ENCODE measurements at places on chromosomes 1 and 21. TPM values are rescaled to one million over a fixed set of nuclear protein-coding genes. Genes with fewer than 3 reads are reported as not detected.
A peak's percentile ranks its signal among the peaks of the same experiment; 100 is the strongest.

ASAP3 gene
- total RNA-seq = 37.4 TPM

- DNase-seq = no peak
- H3K4me1 ChIP-seq = no peaks in the 10 kb centered on the region
- no peaks in the 10 kb centered on the region for H3K27me3 ChIP-seq
- no peaks in the 10 kb centered on the region for H3K36me3 ChIP-seq
- no peak overlapping the region for H3K27ac ChIP-seq
These were observed 42.7 kb upstream of the LIN9 start for GRCh38 chr1:226351709-226352108.

IL22RA1 gene
- total RNA-seq = 103 TPM

CTH gene
- total RNA-seq = 3.3 TPM

DNA sequence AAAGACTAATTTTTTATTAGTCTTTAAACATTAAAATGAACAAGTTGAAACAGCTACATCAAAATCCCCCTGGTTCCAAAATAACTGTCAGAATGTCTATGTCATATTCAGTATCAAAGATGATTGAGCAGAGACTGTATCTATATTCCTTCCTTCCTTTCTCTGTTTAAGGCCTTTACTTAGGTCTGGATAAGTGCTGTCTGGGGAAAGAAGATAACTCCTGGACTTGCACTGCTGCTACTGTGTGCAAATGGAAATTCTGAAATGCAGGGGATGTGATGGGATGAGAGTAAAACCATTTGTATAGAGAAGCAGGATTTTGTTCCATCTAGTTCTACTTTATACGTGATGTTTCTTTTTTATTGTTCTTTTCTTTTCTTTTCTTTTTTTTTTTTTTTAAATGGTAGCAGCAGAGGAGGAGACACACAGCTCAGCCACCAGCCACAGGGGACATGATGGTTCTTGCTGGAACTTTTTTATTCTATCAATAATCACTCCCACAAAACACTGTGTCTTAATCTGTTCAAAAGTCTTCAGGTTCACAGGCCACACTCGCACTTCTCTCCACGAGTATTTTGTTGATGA, 33.6 kb upstream of the FOXE3 start:
- H3K4me1 ChIP-seq = no peaks in the 10 kb centered on the region
- no peak overlapping the region for H3K27ac ChIP-seq
- H3K4me3 ChIP-seq = no peak overlapping the region
- H3K36me3 ChIP-seq = peaks cover 27% of the 10 kb centered on the region
- DNase-seq = no peak

NTMT2 gene
- not detected for total RNA-seq

DNA sequence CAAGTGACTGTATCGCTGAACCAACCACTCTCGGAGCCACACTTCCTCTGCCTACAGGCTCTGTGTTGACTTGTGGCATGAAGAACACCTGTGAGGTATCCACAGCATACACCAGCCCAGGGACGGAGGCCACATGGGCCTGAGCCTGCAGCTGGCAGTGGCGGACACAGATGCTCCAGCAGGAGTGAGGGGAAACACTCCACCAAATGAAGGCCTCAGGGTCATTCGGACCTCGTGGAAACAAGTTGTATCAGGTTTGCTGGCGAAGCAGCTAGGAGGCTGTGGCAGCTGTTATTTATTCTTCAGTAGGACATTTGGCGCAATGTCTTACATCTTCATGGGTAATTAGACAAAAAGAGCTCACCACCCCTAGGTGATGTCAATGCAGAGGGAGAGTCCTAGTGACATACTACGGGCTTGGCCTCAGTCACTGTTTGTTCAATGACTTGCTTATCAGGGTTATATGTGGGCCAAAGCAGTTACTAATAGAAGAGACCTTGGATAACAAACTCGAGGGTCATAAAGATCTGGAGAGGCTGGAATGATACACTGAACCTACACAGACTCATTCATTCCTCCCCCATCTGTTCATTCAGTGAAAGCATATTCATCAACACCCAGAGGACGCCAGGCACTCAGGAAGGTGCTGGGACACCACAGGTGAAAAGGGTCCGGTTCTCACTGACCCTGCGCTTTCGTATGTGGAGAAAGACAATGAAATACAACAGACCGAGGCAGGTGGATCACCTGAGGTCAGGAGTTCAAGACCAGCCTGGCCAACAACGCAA, 11.6 kb upstream of the ETS2 start:
- H3K36me3 ChIP-seq = no peaks in the 10 kb centered on the region
- no peaks in the 10 kb centered on the region for H3K27me3 ChIP-seq
- DNase-seq = no peak
- H3K4me3 ChIP-seq = no peak overlapping the region
- H3K4me1 ChIP-seq = peaks cover 8% of the 10 kb centered on the region

DNA sequence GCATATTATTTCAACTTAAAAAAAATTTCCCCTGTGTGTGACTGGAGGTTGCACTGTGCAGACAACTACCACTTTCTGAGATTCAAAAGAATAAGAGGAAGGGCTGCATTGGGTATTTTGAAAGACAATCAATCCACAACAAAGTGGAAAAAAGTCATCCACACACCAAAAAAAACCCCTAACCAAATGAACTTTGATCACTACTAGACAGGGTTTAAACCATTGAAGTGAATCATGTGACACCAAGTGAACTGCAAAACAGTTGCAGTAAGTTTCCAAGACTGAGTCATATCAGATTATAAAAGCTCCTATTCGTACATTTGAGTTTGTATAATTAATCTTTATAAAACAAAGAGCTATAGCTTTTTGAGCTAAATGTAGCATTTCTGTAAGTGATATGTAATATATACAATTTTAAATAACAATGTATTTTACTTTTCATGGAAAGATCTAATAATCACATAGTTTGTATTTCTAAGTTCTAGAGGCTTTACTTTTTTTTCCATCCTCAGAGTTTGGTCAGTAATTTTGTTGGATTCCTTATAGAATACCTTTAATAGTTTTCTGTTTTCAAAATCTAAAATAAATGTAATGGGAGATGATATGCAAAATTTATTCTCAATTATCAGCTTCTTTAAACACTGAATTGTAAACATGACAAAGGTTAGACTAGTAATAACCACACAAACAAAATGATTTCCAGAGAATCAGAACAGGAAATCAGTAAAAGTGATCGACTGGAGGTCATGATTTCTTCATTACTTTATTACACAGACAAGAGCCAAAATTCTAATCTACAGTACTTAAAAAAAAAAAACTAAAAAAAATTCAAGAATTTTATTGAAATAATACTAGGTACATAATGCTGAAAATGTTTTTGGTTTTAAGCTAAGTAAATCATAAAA, 50.5 kb upstream of the GFI1 start:
- peaks cover 9% of the 10 kb centered on the region for H3K4me1 ChIP-seq
- no peak for DNase-seq
- H3K4me3 ChIP-seq = no peak overlapping the region
- H3K27ac ChIP-seq = no peak overlapping the region

NVL gene
- 13.6 TPM for total RNA-seq

- DNase-seq = no peak
- H3K27ac ChIP-seq = no peak overlapping the region
These were observed 208.8 kb downstream of the GIPC2 start for GRCh38 chr1:78254517-78254916.

- no peaks in the 10 kb centered on the region for H3K27me3 ChIP-seq
- H3K36me3 ChIP-seq = no peaks in the 10 kb centered on the region
- H3K4me1 ChIP-seq = no peaks in the 10 kb centered on the region
- H3K27ac ChIP-seq = no peak overlapping the region
- DNase-seq = no peak
- no peak overlapping the region for H3K4me3 ChIP-seq
These were observed 92.4 kb downstream of the PRDM2 start for GRCh38 chr1:13792419-13792818.

DNA sequence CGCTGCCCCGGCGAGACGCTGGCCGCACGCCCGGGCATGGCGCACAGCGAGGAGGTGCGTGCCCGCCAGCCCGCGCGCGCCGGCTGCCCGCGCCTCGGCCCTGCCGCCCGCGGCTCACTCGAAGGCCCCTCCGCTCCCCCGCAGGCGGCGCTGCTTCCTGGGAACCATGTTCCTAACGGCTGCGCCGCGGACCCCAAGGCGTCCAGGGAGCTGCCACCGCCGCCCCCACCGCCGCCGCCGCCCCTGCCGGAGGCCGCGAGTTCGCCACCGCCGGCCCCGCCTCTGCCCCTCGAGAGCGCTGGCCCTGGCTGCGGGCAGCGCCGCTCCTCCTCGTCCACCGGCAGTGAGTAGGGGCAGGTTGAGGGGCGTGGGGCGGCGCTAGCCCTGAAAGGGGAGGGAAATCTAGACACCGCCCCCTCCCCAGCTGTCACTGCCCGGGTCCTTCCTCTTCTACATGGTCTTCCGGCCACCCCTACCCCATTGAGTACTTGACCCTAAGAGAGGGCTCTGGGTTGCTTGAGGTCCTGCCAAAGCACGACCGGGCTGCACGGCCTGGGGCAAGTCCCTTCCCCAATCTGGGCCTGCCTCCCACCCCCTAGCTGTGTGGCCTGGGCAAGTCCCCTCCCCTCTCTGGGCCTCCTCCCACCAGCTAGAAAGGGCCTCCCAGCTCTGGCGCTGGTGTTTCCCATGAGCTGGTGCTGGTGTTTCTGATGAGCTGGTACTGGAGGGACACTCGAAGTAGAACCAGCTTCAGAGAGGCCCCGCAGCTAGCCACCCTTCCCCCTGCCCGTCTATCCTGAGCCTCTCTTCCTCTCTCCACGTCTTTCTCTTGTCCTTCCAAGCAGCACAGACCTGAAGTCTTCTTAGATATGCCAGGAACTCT, 17.0 kb downstream of the TNFRSF25 start:
- no peak overlapping the region for H3K27ac ChIP-seq
- H3K4me1 ChIP-seq = peaks cover 3% of the 10 kb centered on the region
- no peaks in the 10 kb centered on the region for H3K36me3 ChIP-seq
- H3K4me3 ChIP-seq = no peak overlapping the region
- no peak for DNase-seq
- peaks cover 4% of the 10 kb centered on the region for H3K27me3 ChIP-seq

GRCh38 chr1:231571904-231572303, 43.4 kb downstream of the TSNAX start:
- no peak overlapping the region for H3K27ac ChIP-seq

RGS8 gene
- not detected for total RNA-seq

HSD3B1 gene
- not detected for total RNA-seq

- H3K27me3 ChIP-seq = no peaks in the 10 kb centered on the region
- H3K4me1 ChIP-seq = peaks cover 13% of the 10 kb centered on the region
- H3K36me3 ChIP-seq = no peaks in the 10 kb centered on the region
These were observed 35.2 kb downstream of the RGL1 start for GRCh38 chr1:183840140-183840539.

CYP4X1 gene
- 1.7 TPM for total RNA-seq

GRCh38 chr1:207084701-207085180, 3.9 kb upstream of the C4BPB start:
- no peak for DNase-seq
- no peak overlapping the region for H3K4me3 ChIP-seq
- no peak overlapping the region for H3K27ac ChIP-seq
- no peaks in the 10 kb centered on the region for H3K27me3 ChIP-seq
- no peaks in the 10 kb centered on the region for H3K36me3 ChIP-seq
- peaks cover 26% of the 10 kb centered on the region for H3K4me1 ChIP-seq

SPTA1 gene
- not detected for total RNA-seq

SUSD4 gene
- total RNA-seq = 13.2 TPM

ADGRL4 gene
- total RNA-seq = 3.2 TPM

- no peak within 1 kb of the TSS for H3K27ac ChIP-seq
- H3K27me3 ChIP-seq = no peaks in the 10 kb centered on the region
- H3K4me3 ChIP-seq = peak within 1 kb of the TSS; percentile 49
- H3K36me3 ChIP-seq = no peaks in the 10 kb centered on the region
These were observed at the start of gene RAB42 for GRCh38 chr1:28591708-28592320. Gene RAB42, plus strand, starts transcription at chr1:28592265. Its CDS starts 247 bp downstream, at chr1:28592512.

CFHR5 gene
- not detected for total RNA-seq

DNA sequence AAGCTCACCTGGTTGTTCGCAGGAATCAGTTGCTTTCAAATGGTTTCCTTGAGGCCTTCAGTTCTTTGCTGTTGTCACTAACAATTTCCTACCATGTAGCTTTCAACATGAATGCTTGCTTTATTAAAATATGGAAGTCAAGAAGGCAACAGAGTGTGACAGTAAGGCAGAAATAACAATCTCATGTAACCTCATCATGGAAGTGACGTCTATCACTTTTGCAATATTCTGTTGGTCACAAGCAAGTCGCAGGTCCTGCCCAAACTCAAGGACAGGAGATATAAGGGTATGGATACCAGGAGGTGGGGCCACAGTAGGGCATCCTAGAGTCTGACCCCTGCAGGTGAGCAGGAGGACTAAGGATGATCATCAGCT, 296.8 kb upstream of the ZP4 start:
- no peak overlapping the region for H3K27ac ChIP-seq
- H3K4me1 ChIP-seq = no peaks in the 10 kb centered on the region
- no peaks in the 10 kb centered on the region for H3K27me3 ChIP-seq
- DNase-seq = no peak

DNA sequence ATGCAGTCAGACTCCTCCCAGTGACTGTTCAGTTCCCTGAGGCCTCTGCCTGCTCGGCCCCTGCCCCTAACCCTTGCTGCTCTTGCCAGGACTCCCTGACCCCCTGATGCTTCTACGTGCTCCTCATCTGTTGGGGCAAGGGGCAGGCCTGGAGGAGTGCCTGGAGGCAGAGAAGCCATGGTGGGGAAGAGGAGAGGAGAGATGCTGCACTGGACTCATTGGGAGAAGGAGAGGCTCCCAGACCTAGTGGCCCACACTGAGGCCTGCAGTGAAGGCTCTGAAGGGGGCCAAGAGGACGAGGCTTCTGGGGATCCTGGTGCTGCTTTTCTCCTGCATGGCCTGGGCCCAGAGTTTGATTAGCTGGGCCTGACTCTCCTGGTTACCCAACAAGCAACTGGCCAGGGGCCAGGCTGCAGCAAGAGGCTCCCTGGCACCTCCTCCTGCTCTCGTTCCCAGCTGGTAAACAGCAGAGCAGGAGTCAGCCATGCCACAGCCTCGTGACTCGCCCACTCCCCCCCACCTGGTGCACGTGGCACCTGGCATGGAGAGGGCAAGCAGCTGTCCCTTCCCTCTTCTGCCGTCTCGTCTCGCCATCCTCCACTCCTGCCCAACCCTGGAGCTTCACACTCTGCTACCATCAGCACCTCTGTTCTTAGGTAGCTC, 847 bp upstream of the RORC start:
- H3K4me1 ChIP-seq = peaks cover 42% of the 10 kb centered on the region
- H3K27me3 ChIP-seq = no peaks in the 10 kb centered on the region
- H3K4me3 ChIP-seq = no peak overlapping the region
- H3K27ac ChIP-seq = peak overlapping the region; percentile 81
- peak; percentile 98 for DNase-seq

DNA sequence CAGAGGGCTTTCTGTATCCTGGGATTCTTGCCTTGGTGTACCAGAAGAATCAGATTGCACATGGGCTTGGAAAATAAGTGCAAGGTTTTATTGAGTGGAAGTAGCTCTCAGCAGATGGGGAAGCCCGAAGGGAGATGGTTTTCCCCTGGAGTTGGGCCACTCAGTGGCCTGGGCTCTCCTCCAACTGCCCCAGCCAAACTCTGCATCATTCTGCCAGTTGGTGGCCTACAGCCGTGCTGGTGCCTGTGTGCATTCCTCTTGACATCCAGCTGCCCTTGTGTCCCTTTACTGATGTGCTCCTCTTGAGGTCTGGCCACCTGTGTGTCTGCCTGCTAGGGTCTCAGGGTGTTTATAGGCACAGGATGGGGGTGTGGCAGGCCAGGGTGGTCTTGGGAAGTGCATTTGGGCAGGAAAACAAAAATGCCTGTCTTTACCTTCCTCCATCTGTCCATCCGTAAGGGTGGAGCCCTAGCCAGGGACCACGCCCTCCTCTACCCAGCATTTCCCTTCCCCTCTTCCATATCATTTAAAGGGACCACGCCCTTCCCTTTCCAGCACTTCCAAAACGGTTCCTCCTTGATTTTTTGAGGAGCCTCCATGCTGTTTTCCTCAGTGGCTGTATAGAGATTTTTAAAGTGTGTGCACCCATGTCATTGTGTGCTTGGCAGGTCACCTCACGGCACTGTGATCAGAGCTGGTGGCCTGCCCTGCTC, 18.9 kb downstream of the SNAP47 start:
- H3K36me3 ChIP-seq = peaks cover 8% of the 10 kb centered on the region
- H3K27me3 ChIP-seq = no peaks in the 10 kb centered on the region
- DNase-seq = no peak
- H3K27ac ChIP-seq = no peak overlapping the region
- H3K4me1 ChIP-seq = no peaks in the 10 kb centered on the region
- H3K4me3 ChIP-seq = no peak overlapping the region
